ENCODE measurements at places on chromosomes 2 and 18. TPM values are rescaled to one million over a fixed set of nuclear protein-coding genes. Genes with fewer than 3 reads are reported as not detected.

PROM2 gene
- total RNA-seq, result 37.1 TPM

ACVR1C gene
- 0.72 TPM for total RNA-seq

L3MBTL4 gene
- total RNA-seq, result 1.9 TPM

M1AP gene
- total RNA-seq, result 0.96 TPM

IKZF2 gene
- total RNA-seq, result 7.0 TPM

UGP2 gene
- total RNA-seq, result 165 TPM

MCM6 gene
- total RNA-seq, result 5.1 TPM

MC4R gene
- total RNA-seq, result not detected

ERMN gene
- not detected for total RNA-seq

KYNU gene
- total RNA-seq, result 41.1 TPM

PARD6G gene
- 20.2 TPM for total RNA-seq

AFF3 gene
- not detected for total RNA-seq
